Effector CD8-positive, alpha-beta T cell (primary cell): ENCODE measurements at places on chromosomes 16 and 17.

DNA sequence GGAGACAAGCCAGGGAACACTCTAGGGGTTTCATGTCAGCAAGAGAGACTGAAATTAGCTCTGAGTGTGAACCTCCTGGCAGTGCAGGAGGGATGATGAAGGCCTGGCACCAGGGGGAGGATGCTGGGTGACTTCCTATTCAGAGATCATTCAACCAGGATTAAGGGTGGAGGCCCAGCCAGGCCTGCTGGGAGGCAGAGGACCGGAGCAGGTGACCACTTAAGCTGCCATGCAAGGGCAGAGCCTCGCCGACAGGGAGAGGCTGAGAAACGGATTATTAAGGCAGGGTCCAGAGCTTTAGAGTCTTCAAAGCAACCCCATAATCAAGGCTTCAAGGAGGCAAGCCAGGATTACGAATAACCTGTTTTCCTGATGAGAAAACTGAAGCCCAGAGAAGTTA lies 10.6 kb upstream of the SRCIN1 start:
- DNase-seq, result no peak

DNA sequence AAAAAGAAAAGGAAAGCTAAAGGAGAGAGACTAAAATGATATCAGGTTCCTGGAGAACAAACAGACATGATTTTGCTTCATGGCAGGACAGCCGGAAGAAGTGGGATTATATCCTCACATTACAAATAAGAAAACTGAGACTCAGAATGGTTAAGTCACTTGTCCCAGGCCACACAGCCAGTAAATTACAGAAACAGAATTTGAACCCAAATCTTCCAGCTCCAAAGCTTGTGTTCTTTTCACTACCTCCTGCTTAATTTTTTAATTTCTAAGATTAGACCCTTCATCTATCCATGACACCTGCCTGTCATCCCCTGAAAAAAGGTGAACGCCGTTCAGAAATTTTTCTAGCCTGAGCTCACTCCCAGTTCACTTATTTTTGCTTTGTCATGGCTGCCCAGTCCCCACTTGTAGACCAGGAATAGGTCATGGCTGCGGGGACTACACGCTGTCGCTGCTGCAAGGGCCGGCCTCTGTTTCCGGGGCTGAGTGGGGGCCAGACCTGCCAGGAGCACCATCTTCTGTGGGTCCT lies 36.1 kb downstream of the MAPT start:
- no peak for DNase-seq

DNA sequence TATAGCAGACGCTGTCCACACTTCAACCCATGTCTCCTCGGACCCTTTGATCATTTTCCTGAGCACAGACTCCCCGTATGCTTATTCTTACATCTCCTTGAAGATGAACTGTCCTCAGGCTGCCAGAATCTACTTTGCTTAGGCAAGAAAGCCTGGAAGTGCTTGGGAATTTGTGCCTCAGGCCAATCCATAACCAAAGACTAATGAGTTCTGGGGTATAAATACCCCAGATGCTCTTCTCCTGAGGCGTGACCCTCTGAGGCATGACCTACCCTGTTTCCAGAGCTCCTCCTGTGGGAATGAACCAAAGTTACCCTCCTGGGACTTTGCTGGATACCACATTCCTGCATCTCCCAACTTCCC lies 10.1 kb upstream of the TEKT3 start:
- DNase-seq, result no peak

DNA sequence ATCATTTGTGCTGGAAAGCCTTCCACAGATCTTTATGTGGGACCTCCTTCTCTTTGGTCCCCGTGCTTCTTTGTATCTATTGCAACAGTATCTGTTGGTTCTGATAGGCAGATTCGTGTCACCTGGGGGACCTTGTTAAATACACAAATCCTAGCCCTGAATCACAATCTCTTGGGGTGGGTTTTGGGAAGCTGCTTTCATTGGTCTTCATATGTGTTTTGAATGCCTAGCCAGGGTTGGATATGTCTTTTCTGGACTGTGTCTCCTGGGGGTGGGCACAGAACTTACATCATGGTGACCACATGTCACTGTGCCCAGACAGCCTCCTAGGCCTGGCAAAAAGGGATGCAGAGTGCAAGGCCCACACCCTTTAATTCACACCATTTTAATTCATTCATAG lies 81.0 kb upstream of the HNF1B start:
- no peak for DNase-seq

DNA sequence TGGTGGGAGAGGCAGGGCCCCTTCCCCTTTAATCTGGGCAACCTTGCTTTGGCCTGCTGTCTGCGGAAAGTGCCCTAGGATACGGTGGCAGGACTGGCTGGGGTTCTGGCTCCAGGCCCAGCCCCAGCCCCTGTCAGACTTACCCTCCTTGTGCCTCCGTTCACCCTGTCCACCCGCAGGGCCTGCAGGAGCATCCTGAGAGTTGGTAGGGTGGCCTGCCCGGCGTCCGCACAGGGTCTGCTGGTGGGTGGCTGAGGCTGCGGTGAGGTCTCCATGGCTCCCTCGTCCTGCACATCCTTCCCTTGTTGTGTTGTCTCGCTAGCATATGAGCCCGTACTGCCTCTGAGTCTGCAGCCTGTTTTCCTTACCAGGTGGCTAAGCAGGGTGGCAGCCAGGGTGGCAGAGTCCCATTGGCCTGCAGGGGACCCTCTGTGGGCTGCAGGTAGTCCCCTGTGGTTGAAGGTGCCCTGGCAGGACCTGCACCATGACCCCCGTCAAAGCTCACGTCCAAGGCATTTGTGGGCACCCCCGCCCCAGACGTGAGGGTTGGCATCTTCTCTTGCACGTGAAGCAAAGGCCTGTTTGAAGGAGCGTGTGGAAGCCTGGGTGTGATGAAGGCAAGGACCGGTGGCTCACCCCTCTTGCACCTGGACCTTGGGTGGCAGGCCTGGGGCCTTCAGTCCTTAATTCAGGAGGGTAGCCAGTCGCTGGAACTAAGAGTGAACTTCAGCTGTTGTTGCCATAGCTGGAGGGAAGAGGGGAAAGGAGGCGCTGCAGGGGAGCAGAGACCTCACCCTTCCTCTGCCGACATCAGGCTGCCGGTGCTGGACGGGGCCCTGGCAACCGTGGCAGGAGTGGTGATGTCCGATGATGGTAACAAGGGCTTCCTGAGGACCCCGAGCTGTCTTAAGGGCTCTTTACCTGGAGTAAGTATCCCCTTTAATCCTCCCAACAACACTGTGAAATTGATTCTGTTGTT lies 293.7 kb downstream of the SEC14L1 start:
- no peak for DNase-seq

DNA sequence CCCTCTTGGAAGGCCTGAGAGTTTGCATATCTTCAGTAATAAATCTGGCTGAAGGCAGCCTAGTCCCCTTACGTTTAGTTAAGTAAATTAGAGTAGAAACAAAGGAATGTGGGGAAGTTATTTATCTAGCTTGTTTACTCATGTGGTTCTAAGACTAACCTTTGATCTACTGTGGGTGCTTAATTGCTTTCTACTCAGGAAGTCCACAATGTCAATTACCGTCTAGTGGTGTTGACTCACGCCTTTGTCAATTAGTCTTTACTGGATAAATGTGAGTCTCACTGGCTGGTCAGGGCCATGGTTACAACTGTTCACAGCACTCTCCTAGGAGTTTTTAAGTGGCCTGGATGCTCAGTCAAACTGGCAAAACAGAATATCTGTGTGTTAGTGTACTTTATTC lies 2338.4 kb downstream of the TP53TG3F start:
- no peak for DNase-seq

GRCh38 chr16:396199-396598 lies 800 bp upstream of the NME4 start:
- no peak for DNase-seq

DNA sequence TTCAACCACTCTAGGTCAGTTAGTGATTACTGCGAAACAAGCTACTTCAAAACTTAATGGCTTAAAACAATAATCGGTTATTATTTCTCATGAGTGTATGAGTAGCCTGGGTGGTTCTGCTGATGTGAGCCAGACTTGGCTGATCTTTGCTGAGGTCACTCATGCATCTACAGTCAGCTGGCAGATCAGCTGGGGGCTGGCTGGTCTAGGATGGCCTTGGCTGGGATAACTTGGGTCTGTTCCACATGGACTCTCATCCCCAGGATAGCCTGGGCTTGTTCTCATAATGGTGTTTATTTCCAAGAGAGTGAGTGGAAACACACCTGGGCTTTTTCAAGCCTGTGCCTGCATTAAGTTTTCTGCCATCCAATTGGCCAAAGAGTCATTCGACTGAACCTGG lies 13.0 kb downstream of the CCDC182 start:
- no peak for DNase-seq

DNA sequence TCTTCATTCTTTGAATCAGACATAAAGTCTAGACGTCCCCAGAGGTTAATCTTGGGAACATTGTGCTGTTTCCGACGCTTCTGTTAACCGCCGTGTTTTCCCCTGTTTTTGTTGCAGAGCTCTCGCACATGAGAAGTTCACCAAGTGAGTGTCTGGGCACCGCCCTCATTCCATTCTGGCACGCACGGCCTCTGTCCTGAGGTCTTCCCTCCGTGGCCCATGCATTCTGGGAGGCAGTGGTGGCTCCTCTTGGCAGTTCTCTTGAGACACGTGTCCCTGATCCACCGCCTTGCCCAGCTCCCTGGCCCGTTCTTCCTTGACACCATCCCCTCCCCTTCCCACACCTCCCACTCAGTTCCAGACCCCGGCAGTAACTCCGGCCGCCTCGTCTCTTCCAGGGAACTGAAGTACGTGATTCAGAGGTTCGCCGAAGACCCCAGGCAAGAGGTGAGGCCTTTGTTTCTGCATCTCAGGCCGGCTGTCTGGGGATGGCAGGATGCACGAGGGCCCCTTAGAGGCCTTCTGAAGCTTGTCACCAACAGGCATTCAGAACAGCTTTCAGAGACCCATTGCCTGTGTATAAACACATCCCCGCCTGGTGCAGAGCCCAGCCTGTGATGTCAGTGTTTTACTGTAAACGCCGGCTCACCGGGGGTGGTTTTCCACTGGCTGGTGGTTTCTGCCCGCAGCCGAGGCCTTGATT lies 85.9 kb upstream of the PLCG2 start:
- DNase-seq, result no peak

- DNase-seq, result no peak
Observed at GRCh38 chr16:89574681-89575246, 794 bp upstream of the CPNE7 start.

- DNase-seq, result no peak
Observed at GRCh38 chr16:87824016-87824990, 45.0 kb downstream of the SLC7A5 start.

DNA sequence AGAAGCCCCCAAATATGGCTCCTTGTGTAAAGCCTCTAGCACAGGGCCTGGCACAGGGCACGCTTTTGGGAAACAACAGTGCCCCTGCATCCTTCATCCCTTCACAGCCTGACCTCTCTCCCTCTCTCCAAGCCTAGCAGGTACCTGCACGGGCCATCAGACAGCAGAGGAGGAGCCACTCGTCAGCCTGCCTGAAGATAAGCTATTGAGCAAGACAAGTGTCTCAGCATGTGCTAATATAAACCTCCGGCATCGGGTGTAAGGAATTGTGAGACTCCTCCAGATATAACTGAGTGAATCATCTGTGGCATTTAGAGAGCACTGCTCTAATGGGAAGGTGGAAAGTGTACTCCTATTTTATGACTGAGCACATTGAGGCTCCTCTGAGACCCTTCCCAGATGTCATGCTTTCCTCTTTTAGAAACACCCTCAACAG lies 38.3 kb downstream of the TBX4 start:
- no peak for DNase-seq

- no peak for DNase-seq
Observed at GRCh38 chr17:75250009-75250471, 11.4 kb downstream of the GGA3 start.

DNA sequence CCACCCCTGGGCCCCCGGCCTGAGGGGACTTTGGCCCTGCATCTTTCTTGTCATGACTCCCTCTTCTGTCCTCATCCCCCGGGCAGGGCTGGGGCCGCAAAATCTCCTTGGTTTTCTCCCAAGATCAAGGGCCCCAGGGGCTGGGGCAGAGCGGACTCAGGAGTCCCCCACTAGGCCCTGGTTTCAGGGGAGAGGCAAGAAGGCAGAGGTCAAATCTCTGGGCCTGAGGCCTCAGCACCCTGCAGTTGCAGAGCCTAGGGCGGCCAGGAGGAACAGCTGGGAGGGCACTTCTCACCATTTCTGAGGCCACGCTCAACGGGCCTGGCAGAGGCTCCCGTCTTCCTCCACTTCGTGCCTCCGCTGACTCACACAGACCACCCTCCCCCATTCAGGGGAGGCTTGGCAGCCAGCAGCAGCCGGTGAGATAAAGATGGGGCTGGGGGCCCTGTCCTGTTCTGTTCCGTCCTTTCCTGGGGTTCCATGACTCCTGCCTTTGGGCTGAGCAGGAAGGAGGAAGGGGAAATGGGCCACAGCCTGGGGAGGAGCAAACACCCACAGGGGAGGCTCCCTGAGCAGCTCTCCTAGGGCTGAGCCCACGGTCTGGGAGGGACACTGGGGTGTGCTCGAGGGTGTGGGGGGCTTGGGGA lies 12.4 kb downstream of the ZSCAN10 start:
- DNase-seq, result no peak

- DNase-seq, result no peak
Observed at GRCh38 chr16:1647856-1648255, 30.2 kb upstream of the JPT2 start.

GRCh38 chr16:15983898-15984297 lies 34.5 kb downstream of the ABCC1 start:
- no peak for DNase-seq

DNA sequence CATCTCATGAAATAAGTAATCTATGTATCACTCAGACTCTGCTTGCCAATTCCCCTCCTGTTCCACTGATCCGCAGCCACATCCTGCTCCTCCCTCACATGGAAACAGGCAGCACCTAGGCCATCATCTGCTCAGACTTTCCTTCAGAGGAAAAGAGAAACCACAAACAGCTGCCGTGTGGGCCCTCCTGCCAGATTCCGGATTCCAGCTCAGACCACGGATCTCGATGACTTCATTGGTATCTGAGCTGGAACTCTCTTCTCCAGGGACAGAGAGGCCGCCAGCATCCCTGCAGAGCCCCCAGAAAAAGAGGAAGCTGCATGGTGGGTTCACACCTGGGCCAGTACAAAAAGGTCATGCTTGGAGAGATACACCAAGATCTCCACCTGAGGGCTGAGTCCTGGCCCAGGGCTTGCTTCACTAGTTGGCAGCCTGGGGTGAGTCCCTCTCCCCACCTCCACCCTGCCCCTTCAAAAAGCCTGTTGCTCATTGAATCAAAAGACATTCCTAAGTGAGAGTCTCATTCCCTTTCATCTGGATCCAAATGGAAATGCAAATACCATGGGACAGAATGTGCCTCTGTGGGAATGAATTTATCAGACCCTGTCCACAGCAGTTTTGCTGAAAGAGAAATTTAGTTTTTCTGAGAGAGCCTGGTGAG lies 47.2 kb downstream of the HOXB1 start:
- no peak for DNase-seq

- DNase-seq, result no peak
Observed at GRCh38 chr17:17343896-17344506, 40.8 kb downstream of the NT5M start.

GRCh38 chr17:21318439-21318838 lies 33.9 kb downstream of the MAP2K3 start:
- no peak for DNase-seq

GRCh38 chr17:78935419-78936323 lies 10.5 kb upstream of the TIMP2 start:
- no peak for DNase-seq
